ENCODE measurements at places on chromosomes 1 and 21. TPM values are rescaled to one million over a fixed set of nuclear protein-coding genes. Genes with fewer than 3 reads are reported as not detected.

GRCh38 chr21:36379251-36379650, 5.9 kb upstream of the CHAF1B start:
- no peak for DNase-seq

DNA sequence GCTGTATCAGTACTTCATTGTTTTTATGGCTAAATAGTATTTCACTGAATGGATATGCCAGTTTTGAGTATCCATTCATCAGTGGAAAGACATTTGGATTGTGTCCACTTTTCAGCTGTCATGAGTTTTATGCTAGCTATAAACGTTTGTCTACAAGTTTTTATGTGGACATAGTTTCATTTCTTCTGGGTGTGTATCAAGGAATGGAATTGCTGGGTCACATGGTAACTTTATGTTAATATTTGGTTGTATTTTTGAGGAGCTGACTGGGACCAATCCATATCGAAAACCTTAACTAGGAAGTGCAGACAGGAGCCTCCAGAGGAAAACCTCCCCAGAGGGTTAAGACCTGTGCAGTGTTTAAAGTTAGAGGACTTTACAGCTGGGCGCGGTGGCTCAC, 31.8 kb upstream of the DISC1 start:
- DNase-seq = no peak

DNA sequence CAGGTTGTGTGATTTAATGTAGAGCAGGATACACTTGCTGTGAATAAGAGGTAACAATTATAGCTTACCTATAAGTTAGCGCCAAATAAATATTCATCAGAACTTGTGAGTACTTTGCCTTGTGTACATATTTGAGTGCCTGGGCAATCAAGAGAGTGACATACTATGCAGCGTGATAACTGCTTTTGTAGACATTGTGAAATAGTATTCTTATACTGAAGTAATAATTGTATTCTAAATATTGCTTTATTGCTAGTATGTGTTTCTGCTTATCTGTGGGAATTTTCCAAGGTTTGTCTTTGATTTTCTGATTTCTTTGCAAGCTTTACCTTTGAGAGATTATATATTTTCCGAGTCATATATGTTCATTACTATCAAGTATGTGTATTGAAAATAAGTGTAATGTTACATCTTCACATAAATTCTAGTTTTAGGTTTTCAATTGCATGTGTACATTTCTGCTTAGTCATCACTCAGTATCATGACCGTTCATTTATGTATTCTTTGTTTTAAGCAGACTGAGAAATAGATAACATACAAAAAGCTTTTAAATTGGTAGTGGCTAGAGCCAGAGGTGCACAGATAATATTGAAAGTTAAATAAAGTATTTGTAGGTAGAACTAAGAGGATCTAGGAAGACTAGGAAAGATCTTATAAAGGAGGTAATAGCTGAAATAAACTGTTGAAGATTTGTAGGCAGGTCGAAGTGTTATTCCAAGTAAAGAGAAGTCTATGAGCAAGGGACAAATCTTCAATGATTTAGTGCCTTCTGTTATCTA, 19.5 kb downstream of the USP25 start:
- DNase-seq = no peak

GRCh38 chr21:26965907-26966581, 844 bp downstream of the ADAMTS5 start:
- peak; percentile 31 for DNase-seq

- no peak for DNase-seq
These were observed 891.8 kb upstream of the NCAM2 start for GRCh38 chr21:20106368-20106767.

DNA sequence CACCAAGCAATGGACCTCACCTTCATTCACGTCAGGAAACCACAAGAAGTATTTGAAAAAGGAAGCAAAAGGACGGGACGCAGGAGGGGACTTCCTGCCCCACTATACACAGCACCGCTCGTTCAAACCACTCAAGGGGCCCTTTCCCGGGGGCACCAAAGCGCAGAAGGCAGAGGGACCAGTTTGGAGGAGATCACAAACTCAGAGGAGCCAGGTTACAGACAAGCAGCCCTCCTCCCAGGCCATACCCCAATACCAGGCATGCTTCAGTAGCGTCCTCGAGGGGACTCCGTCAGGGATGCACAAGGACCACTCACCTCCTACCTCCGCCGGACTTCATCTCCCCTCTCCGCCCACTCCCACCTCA, 685 bp downstream of the CRTC2 start:
- no peak for DNase-seq

DNA sequence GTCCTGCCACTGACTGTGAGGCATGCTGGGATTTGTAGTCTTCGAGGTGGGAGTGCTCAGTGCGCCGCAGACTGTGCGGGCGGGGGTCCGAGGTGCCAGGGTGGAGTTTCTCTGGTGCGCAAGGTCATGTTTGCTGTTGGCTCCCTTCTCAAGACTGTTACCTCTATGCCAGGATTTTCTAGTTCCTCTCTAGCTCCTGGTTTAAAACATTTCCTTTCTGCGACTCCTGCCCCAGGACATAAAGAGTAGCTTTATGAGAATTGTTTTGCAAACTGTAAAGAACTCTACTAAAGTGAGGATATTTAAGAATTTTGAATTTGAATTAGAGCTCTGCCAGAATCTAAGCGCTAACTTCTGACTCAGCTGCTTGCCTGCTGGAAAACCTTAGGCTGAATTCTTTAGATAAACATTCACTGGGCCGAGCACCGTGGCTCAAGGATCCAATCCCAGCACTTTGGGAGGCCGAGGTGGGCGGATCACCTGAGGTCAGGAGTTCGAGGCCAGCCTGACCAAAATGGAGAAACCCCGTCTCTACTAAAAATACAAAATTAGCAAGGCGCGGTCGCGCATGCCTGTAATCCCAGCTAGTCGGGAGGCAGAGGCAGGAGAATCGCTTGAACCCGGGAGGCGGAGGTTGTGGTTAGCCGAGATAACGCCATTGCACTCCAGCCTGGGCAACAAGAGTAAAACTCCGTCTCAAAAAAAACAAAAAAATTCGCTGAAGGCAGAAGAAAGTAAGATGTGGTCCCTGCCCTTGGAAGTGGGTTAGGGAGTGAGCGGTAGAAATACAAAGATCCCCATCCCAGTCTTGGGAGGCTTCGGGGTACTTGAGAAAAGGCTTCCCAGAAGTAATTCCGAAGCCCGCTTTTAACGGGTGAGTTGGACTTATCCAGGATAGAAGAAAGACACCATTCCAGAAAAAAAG, 992 bp upstream of the USP48 start:
- DNase-seq = peak; percentile 37

DNA sequence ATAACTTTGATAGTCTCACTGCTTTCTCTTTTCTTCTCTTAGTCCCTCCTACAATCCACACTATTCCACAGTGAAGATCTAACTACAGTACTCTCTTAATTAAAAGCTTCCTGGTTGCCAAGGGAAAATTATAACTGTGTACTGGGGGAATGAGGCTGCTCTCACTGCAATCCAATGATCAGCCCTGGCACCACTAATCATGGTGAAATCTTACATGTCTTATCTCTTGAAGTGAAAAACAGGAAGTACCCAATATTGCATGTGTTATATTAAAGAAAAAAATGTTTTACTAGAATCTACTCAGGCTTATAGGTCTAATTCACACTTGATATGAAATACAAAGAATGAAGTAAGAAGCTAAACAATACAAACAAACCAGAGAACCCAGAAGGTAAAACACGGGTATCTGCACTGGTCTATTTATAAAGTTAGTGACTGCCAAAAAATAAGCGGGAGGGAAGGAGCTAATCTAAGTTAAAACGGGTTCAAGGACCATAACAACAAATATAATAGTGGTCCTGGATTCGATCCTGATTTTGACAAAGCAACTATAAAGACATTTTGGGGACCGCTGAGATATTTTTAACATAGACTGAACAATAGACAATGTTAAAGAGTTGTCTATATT, 57.5 kb downstream of the RGS2 start:
- no peak for DNase-seq

DNA sequence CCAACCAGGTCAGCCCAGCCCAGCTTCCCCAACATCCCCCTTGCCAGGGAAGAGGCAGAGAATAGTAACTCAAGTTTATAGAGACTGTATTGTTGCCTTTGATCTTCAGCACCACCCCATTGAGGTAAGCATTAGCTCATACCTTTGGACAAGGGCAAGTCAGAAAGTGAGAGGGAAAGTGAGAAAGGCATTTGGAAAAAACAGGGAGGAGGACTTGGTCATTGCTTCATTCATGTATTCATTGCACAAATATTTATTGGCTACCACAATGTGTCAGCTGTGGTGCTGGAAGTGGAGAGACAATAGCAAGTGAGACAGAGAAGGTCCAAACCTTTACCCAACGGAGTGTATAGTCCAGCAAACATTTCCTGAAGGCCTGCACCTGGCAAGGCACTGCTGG, 561.2 kb downstream of the KIF26B start:
- no peak for DNase-seq

The CACHD1 gene
- 3.5 TPM for total RNA-seq

- DNase-seq = no peak
These were observed 17.6 kb downstream of the PM20D1 start for GRCh38 chr1:205832326-205832751.

- DNase-seq = no peak
These were observed 11.9 kb downstream of the STX6 start for GRCh38 chr1:181010789-181011188.
